Suprapubic skin (tissue), 4 donors: ENCODE measurements at places on chromosomes 1 and 21.
A peak's percentile ranks its signal among the peaks of the same experiment; 100 is the strongest.

GRCh38 chr1:232038706-232039677, 412.4 kb downstream of the DISC1 start:
- no peak for DNase-seq

DNA sequence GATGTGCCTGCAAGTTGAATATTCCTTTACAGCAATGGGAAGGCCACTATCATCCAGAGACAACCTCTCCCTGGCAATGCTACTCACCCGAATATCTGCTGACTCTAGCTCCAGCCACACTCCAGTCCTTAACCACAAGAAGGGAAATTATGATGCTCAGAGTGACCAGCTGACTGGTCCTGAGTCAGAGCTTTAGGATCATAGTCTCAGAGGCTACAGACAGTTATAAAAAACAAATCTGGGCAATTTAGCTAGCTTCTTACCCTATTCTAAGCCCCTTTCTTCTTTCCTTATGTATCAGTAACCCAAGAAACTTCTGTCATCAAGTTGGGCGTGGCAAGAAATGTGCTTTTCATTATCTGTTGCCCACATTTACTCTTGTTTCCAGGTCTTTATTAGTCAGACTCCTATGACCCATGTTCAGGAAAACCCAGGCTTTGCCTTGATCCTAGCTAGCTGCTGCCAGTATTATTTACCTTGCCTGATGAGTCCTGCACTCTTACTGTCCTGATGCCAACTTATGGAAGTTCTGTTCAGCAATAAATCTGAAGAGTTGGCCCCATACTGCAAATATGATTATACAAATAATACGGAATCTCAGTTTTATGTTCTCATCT, 207.0 kb downstream of the TTLL7 start:
- DNase-seq: no peak

DNA sequence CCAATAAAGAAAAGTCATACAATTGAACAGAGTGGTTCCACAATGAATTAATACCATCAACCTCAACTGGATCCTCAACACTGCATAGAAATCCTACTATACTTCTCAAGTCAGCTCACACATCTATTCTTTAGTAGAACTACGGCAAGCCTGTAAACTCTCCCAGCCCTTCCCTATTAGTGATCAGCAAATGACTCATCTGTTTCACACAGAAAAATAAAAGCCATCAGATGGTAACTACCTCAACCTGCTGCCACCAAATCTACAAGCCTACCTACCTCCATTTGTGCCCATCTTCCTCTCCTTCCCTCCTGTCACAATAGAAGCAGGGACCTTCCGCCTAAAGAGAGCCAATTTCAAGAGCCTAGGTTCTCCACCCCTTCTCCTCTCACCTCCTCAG, 63.6 kb downstream of the DMAP1 start:
- no peak for DNase-seq

- DNase-seq: no peak
Observed at GRCh38 chr21:21188513-21189195, 190.4 kb downstream of the NCAM2 start.

DNA sequence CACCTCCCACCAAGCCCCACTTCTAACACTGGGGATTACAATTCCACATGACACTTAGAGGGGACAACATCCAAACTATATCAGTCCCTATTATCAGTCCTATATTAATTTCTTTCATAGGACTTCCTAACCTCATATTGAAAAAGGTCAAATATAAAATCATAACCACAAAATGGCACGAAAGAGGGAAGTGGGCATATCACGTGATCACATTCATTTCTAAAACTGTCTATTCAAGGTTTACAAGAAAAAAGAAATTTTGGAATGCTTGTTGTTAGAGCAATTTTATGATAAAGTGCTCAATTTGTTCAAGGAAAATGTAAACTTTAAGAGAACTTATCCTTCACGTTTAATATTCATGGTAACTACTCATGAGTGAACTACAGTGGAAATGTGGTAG, 13.2 kb upstream of the CDC7 start:
- DNase-seq: no peak

GRCh38 chr1:108679586-108680213, 12.4 kb upstream of the PRPF38B start:
- no peak for DNase-seq

DNA sequence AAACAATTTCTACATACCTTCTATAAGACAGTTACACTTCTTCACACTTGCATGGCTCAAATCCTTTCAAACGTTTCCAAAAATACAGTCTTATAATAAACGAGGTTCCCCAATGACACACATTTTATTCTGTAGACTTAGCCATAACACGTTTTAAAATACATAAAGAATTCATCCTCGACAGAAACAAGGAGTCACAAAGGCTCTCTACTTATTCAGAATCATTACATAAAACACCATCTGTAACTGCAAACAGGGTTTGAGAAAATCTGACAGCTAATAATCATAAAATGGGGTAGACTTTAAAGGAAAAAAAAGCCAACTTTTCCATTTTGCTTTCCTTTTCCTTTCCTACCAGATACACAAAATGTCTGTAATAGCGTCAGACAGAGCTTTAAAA, 1.8 kb downstream of the PIK3R3 start:
- DNase-seq: no peak

DNA sequence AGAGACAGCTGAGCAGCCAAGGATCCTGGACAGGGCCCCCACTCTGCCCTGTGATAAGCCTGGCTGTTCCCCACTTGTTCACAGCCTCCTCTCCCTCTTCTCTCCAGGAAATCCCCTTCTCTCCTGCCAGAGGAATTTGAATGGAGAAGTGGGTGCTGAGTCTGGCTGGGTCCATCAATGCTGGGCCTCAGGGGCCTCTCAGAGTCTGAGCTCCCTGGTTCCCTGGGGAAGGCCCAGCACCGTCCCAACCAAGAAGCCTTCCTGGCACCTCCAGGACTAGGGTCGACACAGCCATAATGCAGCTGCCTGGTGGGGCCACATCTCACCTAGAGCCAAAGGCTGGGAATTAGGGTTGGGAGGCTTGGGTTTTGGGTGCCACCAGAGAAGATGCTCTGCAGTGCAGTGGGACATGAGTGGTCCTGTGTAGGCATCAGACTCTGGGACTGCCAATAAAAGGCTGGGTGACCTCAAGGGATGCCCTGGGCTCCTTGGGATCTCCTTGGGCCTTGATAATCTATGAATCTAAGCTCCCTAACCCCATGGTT, 2.5 kb downstream of the MYBPH start:
- no peak for DNase-seq

- no peak for DNase-seq
Observed at GRCh38 chr1:2465371-2466269, 10.5 kb upstream of the PLCH2 start.

GRCh38 chr1:203089001-203089650, 3.3 kb upstream of the MYOG start:
- DNase-seq: peak; percentile 49

DNA sequence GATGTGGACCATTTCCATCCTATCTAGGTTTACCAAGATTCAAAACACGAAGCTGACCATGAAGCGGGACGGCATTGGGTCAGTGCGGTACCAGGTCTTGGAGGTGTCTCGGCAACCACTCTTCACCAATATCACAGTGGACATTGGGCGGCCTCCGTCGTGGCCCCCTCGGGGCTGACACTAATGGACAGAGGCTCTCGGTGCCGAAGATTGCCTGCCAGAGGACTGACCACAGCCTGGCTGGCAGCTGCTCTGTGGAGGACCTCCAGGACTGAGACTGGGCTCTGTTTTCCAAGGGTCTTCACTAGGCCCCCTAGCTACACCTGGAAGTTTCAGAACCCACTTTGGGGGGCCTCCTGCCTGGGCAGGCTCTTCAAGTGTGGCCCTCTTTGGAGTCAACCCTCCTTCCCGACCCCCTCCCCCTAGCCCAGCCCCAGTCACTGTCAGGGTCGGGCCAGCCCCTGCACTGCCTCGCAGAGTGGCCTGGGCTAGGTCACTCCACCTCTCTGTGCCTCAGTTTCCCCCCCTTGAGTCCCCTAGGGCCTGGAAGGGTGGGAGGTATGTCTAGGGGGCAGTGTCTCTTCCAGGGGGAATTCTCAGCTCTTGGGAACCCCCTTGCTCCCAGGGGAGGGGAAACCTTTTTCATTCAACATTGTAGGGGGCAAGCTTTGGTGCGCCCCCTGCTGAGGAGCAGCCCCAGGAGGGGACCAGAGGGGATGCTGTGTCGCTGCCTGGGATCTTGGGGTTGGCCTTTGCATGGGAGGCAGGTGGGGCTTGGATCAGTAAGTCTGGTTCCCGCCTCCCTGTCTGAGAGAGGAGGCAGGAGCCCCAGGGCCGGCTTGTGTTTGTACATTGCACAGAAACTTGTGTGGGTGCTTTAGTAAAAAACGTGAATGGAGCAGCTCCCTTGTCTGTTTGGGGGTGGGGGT, 864 bp upstream of the CCDC24 start:
- DNase-seq: no peak

GRCh38 chr1:114113411-114114184, 40.1 kb downstream of the SYT6 start:
- DNase-seq: no peak

- no peak for DNase-seq
Observed at GRCh38 chr1:24871306-24871901, 58.7 kb downstream of the RUNX3 start.

- no peak for DNase-seq
Observed at GRCh38 chr1:44275991-44276405, 62.7 kb downstream of the DMAP1 start.

GRCh38 chr1:228982637-228983036, 247.4 kb downstream of the RHOU start:
- no peak for DNase-seq

GRCh38 chr1:10283318-10283984, 73.1 kb downstream of the KIF1B start:
- no peak for DNase-seq

DNA sequence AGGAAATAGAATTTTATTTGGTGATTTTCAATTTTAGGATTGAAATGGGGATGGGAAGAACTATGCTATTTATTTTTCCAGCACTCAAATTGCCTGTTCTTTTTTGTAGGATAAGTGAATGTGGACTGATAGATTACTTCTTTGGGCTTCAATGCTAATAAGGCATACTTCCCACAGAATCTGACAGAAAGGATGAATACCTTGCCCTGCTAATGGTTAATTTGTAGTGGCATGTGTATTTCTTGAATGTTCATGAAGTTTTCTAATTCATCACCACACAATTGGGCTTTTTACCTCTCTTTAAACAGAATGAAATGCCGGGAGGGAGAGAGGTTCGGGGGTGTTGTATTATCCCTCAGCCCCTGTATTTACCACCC, 369.1 kb upstream of the ADGRL2 start:
- no peak for DNase-seq

GRCh38 chr21:43693981-43694380, 24.9 kb upstream of the PDXK start:
- no peak for DNase-seq

DNA sequence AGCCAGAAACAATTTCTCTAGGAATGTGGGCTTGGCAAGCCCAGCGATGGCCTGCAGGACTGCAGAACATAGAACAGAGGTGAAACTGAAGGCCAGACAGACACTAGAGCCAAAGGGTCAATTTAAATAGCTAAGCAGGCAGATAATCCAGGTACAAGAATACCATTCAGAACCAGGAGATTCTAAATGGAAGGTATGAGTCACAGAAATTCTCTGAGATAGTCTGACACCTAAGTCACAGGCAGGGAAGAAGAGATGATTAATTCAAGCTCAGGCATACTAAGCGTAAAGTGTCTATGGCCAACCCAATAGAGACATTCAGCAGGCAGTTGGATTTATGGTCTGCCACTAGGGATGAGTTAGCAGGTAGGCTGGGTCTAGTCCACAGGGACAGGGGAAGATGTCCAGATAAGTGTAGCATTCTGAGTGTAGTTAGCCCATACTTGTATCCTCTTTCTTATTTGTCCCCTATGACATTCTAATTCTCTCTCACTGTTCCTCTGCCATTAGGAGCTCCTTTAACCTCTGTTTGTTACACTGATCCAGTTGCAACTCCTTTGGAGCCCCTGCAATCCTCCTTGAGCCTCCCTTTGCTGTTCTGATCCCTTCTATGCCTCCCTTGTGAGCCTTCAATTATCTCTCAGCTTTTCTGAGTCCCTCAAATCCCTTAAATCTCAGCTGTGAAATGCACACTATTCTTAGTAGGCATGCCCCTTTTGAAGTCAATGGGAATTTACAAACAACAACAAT, 383.8 kb downstream of the LMO4 start:
- DNase-seq: no peak

DNA sequence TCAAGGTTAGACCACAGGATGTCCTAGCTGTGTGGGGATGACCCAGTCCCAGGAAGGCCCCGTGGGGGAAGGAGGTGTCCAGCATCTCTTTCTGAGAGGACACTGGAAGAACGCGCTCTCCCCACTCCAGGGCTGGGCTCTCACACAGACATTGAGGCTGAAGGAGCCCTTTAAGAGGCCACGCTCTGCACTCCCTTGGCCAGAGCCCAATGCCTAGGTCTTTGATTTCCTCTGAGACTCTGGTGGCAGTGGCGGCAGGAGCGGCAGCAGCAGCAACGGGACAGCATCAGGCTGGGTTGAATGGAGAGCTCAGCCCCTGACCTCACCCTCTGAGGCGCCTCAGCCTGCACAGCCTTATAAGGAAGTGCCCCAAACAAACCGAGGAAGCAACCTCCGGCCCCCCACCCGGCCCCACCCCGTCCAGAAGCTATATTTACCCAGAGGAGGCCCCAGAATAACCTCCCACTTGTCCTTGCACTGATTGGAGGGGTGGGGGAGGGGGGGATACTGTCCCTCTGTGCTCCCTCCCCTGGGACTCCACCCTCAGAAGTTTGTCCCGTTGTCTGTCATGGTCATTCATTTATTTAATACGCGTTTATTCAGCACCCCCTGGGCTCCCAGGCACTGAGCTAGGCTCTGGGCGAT, 12.3 kb downstream of the NES start:
- no peak for DNase-seq

GRCh38 chr1:104765085-104765484, 1015.4 kb downstream of the AMY1C start:
- DNase-seq: no peak

DNA sequence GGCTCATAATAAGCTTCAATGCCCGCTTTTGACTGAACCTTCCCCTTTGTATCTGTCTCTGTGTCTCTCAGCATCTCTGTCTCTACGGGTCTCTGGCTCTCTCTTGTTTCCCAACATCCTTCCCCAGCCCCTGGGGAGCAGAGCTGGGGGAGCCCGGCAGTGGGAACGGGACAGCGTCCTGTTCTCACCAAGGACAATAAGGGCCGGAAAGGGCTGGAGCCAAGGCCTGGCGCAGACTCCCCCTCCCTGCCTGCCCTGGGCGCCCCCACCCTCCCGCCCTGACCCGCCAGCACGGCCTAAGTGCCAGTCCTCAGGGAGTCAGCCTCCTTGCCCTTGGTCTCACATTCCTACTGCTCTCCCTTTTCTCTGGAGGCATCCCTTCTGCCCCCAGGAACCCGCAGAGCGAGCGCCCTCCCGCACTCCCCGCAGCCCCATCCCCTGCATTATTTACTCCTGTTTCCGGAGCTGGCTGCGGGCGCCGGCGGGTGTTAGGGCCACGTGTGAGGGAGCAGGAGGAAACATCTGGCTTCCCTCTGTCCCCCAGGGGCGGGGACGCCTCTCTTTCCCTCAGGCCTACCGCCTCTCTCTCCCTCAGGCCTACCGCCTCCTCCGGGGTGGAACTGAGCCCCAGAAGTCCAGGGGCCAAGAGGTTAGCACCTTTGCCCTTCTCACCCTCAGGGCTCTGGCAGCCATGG, 6.5 kb downstream of the KRTCAP2 start:
- peak; percentile 80 for DNase-seq

GRCh38 chr1:23114424-23115079, 54.1 kb downstream of the LUZP1 start:
- DNase-seq: no peak
